Stimulated activated CD8-positive, alpha-beta memory T cell treated with anti-CD3 and anti-CD28 coated beads, Interleukin-7, amount 100 ng/mL, for 24 hours (primary cell): ENCODE measurements at places on chromosomes 6 and 20.

- DNase-seq = no peak
Measured at GRCh38 chr6:45877970-45878590, 137.6 kb downstream of the CLIC5 start.

GRCh38 chr6:8628063-8628462 lies 192.7 kb upstream of the SLC35B3 start:
- no peak for DNase-seq

DNA sequence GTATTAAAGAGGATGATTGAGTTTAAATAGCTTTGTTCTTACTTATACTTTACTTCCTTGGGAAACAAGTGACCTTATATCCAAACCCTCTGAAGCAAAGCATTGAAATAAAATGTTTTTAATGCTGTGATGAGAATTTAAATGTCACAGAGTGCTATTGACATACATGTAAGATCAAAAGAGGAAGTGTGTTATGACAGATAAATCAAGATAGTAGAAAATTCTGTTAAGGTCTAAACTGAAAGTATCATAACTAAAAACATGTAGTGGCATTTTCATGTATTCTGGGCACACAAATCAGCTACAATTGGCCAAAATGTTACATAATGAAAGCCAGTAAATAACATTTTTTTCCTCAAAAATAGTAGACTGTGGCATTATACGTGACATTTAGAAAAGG lies 318.0 kb downstream of the GRIK2 start:
- DNase-seq = no peak

DNA sequence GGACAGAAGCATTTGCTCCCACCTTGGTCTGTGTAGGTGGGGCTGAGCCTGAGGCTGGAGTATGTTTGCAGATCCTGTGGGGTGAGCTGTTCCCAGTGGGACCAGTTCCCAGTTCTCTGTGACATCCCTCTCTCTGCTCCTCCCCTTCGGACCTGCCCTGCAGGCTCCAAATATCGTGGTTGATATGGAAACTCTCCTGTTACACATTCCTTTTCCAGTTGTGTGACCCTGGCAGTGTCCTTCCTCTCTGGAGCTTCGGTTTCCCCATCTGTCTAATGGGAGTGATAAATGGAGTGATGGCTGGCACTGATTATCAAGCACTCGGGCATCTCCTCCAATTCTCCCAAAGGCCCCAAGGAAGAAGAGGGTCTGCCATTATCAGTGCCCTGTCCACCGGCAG lies 15.7 kb upstream of the TGM2 start:
- no peak for DNase-seq

GRCh38 chr6:5160206-5160605 lies 75.1 kb downstream of the PPP1R3G start:
- no peak for DNase-seq

- no peak for DNase-seq
Measured at GRCh38 chr6:79396625-79397024, 140.6 kb downstream of the LCA5 start.

DNA sequence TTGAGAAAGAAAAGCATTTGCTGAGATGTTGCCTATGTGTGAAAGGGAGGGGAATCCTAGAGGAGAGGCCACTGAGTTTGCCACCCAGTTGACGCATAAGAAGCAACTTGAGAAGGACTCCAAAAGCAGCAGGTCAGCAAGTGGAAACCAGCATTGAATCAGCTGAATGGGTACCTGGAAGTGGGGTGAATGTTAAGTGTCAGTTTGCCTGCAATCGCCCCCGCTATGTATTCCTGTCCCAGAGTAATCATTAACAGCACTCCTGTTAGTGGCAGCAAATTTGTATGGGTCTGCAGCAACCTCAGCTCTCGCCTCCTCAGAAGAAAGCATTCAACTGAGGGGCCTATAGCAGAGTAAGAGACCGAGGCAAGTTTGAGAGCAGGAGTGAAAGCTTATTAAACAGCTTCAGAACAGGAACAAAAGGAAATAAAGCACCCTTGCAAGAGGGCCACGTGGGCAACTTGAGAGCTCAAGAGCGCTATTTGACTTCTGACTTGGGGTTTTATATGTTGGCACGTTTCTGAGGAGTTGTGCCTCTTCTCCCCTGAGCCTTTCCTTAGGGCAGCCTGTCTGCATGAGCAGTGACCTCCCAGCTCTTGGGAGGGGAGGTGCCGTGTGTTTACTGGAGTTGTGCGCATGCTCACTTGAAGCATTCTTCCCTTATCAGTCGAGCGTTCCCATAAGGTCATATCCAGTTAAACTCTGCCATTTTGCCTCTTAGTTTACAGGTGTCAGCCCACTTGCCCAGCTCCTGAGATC lies 122.6 kb upstream of the PHACTR1 start:
- no peak for DNase-seq

- no peak for DNase-seq
Measured at GRCh38 chr6:4599924-4600323, 176.3 kb upstream of the CDYL start.

DNA sequence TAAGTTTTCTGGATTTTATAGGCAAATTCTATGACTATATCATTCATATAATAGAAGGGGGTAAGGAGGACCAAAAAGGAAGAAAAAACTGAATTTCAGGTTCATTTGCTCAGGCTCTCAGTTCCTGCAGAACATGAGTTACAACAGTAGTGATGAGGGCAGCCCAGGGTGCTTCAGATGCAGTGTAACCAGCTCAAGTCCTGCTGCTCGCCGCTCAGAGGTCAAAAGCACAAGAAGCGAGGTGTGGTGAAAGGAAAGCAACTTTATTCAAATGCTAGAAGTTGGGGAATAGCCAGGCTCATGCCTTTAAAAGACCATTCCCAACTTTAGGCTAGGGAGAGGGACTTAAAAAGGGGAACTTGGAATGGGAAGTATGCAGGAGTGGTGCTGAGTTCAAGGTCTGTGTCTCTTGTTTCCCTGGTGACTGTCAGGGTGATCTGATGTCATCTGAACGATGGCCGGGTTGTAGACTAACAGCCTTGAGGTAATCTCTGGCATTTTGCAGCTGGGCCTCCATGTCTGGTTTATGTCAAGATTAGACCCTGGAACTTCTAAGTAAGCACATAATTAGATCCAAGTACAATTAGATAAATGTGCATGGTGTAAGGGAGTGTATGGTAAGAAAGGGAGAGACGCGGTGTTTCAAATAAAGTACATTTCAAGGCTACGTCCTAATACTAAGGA lies 14.5 kb upstream of the SEC63 start:
- no peak for DNase-seq

DNA sequence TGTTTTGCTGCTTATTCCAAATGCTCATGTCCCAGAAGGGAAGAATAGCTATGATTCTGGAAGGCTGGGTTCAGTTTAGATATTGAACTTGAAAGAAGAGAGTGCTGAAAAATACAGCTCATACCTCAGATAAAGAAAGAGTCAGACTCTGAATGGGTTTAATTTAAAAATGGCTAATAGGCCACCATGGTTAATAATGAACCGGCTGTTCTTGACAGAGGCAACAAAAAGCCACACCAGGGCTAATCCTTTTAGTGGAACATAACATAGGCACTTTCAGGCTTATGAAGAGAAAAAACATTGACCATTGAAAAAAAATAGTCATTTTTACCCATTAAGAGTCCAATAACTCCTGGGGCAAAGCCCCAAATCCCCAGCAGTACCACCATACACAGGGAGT lies 59.4 kb downstream of the TNFRSF21 start:
- DNase-seq = no peak

- DNase-seq = no peak
Measured at GRCh38 chr20:10679269-10679668, 5.5 kb upstream of the JAG1 start.

DNA sequence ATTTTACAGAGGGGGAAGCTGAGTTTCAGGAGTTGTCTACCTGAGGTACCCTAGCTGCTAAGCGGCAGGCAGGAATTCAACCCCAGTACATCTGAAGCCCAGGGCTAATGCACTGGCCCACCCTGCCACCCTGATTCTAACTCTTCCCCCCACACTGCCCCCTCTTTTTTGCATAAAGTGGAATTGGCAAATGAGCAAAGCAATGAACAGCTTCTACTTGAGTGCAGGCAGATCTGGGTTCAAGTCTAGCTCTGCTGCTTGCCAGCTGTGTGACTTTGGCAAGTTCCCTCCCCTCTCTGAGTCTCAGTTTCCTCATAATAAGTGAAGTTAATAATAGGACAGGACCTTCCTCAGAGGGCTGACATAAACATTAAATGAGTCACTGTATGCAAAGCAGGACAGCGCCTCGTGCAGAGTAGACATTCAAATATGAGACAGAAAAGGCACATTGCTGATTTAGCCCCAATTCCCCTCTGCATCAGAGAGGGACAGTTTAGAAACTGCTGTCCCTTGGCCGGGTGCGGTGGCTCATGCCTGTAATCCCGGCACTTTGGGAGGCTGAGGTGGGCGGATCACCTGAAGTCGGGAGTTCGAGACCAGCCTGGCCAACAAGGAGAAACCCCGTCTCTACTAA lies 4.7 kb downstream of the ADA start:
- DNase-seq = no peak

DNA sequence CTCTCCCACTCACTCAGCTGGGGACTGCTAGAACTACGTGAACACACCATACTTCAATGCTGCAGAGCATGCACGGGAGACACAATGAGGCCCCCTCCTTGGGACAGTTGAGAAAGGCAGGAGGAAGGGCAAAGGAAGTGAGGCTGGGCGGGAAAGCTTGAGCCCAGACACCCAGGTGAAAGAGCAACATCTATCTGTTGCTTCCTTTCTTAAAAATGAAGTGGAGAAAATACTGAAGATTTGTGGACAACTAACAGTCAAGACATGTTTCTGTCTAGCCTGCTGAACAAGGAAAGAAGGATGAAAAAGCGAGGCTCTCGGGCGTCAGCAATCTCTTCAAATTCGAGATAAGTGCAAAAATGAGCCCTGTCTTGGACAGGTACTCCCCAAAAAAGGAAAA lies 3.0 kb upstream of the NNAT start:
- no peak for DNase-seq

GRCh38 chr20:22502731-22503191 lies 81.6 kb downstream of the FOXA2 start:
- DNase-seq = no peak

DNA sequence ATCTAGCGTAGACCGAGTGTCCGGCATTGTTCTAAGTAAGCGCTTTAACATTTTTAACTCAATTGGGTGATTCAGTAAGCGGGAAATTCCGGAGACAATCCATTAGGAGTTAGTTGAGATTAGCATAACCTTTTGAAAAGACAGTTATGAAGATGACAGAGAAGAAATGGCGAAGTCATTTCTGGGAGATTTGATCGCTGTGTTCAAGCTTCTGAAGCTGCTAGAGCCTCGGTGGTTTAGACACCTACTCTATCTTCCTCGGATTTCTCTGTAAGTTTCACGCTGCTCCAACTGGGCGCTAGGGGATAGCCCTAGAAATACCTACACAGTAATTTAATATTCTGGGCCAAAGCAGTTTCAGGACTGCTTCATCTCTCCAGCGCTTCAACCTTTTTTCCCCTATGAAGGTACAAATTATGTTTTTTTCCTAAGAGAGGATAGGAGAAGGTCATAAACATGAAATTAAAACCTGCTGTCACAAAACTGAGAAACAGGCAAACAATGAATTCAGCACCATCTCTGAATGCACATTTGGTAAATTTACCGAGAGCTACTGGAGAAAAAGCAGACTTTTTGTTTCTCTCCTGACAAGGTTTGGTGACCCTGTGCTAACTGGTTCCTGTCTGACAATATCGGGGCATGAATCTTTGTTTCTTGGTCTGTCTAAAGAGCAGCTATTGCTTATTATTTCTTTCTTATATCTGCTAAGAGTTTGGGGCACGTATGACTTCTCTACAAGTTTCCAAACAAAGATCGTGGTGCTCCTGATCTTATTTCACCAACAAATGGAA lies 22.4 kb downstream of the ZNF311 start:
- DNase-seq = no peak

GRCh38 chr20:52923123-52923937 lies 48.8 kb upstream of the TSHZ2 start:
- DNase-seq = no peak

DNA sequence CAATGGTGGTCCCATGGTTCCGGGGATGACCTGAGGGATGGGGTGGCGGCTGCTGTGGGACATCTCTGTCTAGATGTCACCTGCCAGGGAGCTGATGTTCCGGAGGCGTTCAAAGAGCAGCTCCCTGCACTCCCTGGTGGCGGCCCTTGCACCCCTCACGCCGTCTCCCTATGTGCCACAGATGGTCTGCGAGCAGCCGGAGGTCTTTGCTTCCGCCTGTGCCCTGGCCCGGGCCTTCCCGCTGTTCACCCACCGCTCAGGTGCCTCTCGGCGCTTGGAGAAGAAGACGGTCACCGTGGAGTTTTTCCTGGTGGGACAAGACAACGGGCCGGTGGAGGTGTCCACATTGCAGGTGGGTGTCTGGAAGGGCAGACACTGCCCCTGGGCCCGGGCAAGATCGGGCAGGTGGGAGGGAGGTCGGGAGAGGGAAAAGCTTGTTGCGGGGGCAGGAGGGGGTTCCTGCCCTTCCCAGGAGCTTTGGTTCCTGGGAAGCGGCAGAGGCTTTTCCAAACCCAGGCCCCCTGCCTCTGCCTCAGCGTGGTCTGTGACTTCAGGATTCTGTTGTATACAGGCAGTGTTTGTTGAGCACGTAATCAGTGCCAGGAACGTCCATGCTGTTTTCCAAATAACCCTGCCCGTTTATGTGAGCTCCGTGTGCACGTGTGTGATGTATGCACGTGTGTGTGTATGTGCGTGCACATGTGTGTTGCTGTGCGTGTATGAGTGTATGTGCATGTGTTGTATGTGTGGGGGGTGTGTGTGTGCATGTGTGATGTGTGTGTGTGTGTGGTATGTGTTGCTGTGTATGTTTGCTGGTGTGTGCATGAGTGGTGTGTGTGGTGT lies 1.9 kb downstream of the NPEPL1 start:
- no peak for DNase-seq

- no peak for DNase-seq
Measured at GRCh38 chr6:117985916-117986315, 78.9 kb downstream of the SLC35F1 start.

GRCh38 chr6:97947841-97948240 lies 664.8 kb upstream of the MMS22L start:
- DNase-seq = no peak

- no peak for DNase-seq
Measured at GRCh38 chr6:75374961-75375400, 90.4 kb upstream of the TMEM30A start.

DNA sequence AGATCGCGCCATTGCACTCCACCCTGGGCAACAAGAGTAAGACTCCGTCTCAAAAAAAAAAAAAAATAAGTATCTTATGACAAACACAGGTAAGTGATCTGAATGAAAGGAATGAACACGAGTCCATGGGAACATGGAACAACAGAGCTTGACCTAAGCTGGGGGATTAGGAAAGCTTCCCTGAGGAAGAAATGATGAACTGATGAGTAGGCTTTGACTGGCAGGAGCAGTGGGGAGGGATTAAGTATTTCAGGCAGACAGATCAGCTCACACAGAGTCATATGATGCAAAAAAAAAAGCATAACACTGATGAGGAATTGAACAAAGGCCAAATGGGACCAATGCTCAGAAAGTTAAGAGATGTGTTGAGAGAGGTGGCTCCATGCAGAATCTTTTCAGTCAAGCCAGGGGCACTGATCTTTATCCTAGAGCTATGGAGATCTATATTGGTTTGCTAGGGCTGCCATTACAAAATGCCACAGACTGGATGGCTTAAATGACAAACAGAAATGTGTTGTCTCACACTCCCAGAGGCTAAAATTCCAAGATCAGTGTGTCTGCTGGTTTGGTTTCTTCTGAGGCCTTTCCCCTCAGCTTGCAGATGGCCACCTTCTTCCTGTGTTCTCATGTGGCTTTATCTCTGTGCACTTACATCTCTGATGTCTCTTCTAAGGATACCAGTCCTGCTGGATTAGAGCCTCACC lies 85.6 kb downstream of the ANKRD6 start:
- DNase-seq = no peak

- DNase-seq = no peak
Measured at GRCh38 chr20:46230801-46231282, 77.5 kb downstream of the CDH22 start.
